GM13977 (cell line): ENCODE measurements at places on chromosomes 2 and 18.

- DNase-seq: no peak
These were observed 12.2 kb upstream of the GMPPA start for GRCh38 chr2:219486380-219486959.

DNA sequence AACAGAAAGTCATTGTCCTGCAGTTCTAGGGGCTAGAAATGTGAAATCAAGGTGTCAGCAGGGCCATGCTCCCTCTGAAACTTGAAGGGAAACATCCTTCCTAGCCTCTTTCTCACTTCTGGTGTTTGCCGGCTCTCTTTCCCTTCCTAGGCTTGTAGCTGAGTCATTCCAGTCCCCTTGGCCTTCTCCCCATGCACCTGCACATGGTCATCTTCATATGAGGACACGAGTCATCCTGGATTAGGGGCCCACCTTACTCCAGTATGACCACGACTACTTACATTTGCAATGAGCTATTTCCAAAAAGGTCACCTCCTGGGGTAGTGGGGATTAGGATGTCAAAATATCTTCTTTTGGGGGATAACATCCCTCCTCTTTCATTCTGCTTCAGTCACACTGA is 168.5 kb upstream of the CXCR4 start:
- no peak for DNase-seq

- no peak for DNase-seq
These were observed 12.5 kb upstream of the NAB1 start for GRCh38 chr2:190636361-190636760.

- DNase-seq: peak; percentile 73
These were observed 4.3 kb upstream of the ASIC4 start for GRCh38 chr2:219509780-219510511.

GRCh38 chr2:7845332-7845731 is 836.5 kb upstream of the ID2 start:
- DNase-seq: no peak

GRCh38 chr18:2306606-2307005 is 264.7 kb downstream of the METTL4 start:
- no peak for DNase-seq

DNA sequence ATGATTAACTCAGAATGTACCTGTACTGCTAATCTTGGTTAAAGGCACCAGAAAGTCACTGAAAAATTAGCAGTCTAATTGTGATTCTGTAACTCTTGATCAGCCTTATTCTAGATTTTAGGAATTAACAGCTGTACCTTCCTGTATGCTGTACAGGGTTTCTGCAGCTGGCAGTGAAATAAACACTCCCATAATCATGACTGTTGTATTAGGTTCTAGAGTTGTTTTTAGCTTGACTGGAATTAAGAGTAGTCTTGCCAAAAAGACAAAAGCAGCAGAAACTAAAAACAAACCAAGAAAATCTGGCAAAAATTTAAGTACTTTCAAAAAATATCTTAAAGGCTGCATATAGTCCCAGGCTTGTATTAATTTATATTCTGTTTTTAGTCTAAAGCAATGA is 103.5 kb downstream of the SOS1 start:
- no peak for DNase-seq

- DNase-seq: no peak
These were observed 130.1 kb downstream of the LNPK start for GRCh38 chr2:175872005-175872348.

- no peak for DNase-seq
These were observed 134.6 kb downstream of the TSN start for GRCh38 chr2:121890041-121890440.

GRCh38 chr18:12599543-12599942 is 58.4 kb downstream of the SPIRE1 start:
- DNase-seq: no peak

- peak; percentile 33 for DNase-seq
These were observed 834 bp upstream of the BUB1 start for GRCh38 chr2:110678457-110679336.

DNA sequence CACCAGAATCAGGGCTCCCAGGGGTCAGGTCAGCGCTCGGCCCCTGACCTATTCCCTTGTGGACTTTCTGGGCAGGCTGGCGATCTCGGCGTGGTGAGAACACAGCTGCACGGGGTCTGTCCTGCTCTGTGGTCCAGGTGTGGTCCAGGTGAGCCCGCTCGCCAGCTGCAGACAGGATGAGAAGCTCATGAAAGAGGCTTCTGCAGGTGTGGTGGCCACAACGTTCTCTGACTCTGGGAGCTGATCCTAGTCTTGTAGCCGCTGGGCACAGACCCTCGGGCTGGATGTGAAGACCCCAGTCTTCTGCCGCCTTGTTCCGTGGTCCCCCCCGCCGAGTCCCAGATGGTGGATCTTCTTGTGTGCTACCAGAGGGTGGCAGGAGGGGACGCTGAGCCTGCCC is 129.7 kb downstream of the RTP5 start:
- DNase-seq: no peak

DNA sequence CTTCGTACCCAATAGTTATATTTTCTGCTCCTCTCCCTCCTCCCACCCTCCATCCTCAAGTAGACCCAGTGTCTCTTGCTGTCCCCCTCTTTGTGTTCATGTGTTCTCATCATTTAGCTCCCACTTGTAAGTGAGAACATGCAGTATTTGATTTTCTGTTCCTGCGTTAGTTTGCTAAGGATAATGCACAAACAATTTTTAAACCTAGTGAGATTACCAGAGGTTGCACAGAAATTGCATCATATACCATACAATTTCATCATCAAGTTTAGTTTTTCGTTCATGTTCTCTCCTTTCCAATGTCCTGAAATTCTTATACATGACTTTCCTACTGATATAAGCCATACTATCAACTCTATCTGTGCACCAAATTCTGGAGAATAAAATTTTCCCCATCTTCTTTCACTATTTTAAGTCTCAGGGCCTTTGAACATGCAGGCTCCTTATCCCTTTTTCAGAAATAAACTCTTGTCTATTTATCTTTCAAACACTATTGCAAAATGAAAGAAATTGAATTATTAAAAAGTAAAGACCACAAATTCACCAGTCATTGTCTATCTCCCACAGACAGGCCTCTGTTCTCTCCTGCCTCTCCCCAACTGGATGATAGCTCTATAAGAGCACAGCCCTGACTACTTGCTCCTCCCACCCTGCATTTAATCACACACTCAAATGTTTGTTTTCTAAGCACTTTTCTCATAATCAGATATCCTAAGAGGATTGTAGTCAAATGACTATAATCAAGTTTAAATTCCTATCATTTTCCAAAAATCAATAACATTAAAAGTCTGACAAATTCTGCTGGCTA is 27.2 kb upstream of the B4GALT6 start:
- DNase-seq: no peak

- DNase-seq: no peak
These were observed 31.9 kb upstream of the CDH2 start for GRCh38 chr18:28208712-28209265.

DNA sequence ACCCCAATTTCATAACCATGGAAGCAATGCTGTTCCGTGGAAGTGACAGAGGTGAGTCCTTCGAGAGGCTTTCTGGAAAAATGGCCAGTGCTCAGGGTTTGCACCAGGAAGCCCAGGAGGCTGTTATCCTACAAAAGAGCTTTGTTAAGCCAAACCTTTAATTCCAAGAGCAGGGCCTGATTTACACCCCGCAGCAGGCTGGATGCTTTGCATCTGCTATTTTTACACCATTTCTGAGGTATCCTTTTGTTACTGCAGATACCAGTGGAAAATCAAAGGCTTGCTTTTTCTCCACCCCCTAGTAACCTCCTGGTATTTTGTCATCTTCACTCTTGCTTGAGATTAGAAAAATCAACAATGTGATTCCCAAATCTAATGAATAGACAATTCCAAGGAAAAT is 380.6 kb downstream of the SOX11 start:
- DNase-seq: no peak

GRCh38 chr2:81645745-81646301 is 1341.3 kb upstream of the LRRTM1 start:
- no peak for DNase-seq
